Myocyte (in vitro differentiated cells): ENCODE measurements at places on chromosomes 11 and 22. TPM values are rescaled to one million over a fixed set of nuclear protein-coding genes. Genes with fewer than 3 reads are reported as not detected.
A peak's percentile ranks its signal among the peaks of the same experiment; 100 is the strongest.

DNA sequence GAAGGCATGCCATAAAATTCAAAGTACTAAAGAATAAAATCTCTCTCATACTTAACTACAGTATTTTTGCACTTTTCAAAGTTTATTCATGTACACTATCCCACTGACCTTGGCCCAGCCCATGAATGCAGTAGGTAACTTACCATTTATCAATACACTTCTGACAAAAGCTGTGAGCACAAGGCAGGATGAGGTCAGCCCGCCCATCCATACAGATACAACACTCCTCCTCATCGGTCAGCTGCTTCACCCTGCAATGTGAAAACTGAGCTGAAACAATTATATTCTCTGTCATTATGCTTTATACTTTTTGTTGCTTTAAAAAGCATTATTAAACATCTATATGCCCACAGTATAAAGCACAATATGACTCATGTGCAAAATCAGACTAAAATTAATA, 22.1 kb downstream of the RNF141 start:
- no peak for DNase-seq

DNA sequence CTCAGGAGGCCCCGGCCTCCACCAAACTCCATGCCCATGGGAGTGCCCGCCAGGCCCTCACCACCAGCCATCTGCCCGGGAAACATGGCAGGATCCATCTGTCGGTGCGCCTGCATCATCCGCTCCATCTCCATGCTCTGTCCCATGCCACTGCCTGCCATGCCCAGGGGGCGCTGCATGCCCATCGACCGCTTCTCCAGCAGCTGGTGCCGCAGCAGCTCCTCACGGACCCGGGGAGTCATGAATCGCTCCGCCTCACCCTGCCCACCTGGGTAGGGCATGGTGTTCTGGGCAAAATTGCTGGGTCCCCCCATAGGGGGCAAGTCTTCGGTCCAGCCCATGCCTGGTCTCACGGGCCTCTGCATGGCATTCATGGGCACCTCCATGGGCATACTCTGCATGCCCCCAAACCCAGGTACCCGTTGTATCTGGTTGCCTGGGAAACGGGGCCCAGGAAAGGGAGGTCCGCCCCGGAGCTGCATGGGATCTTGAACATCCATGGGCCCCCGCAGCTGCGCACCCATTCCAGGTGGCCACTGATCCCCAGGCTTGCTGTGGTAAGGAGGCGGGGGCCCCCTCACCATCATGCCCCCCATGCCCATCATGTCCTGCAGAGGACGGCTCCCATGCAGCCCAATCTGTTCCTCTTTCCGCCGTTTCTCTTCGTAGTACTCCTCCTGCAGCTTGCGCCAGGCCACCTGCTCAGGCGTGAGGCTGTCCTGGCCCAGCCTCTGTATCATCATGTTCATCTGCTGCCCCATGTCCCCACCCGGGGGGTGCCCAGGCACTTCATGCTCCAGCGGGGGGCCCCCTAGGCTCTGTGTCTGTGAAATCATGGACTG, 18.0 kb downstream of the CXCR5 start:
- no peak for DNase-seq

Gene RTN4RL2
- 0.53 and 0.94 TPM in 2 replicates for total RNA-seq

Gene HOATZ
- not detected in 2 replicates for total RNA-seq

GRCh38 chr11:110311783-110312579, 15.6 kb upstream of the RDX start:
- no peak for DNase-seq

Gene SYCE3
- not detected in 2 replicates for total RNA-seq

Gene SPI1
- not detected in 2 replicates for total RNA-seq

DNA sequence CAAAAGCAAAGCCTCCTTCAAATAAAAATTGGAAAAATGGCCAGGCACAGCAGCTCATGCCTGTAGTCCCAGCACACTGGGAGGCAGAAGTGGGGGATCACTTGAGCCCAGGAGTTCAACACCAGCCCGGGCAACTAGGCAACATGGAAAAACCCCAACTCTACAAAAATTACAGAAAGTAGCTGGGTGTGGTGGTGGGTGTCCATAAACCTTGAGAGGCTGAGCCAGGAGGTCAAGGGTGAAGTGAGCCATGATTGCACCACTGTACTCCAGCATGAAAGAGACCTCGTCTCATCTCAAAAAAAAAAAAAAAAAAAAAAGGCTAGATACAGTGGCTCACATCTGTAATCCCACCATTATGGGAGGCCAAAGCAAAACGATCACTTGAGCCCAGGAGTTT, 22.3 kb downstream of the DDX6 start:
- DNase-seq, result no peak

DNA sequence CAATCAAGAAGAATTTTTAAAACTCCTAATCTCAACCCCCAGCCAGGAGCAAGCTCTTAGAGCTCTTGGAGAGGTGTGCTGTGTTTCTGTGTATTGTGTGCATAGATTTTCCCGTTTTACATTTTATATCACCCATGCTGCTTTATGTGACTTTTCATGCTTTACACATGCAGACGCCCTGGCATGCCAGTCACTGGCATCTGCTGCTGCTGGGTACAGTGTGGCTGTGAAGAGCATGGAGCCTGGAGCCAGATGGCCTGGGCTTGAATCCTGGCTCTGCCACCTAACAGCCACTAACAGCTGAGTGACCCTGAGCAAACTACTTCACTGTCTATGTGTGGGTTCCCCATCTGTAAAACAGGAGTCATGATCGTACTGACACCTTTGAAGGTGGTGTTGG, 23.1 kb downstream of the POLR3H start:
- DNase-seq, result peak; percentile 56

Gene SLC22A25
- total RNA-seq, result not detected in 2 replicates

DNA sequence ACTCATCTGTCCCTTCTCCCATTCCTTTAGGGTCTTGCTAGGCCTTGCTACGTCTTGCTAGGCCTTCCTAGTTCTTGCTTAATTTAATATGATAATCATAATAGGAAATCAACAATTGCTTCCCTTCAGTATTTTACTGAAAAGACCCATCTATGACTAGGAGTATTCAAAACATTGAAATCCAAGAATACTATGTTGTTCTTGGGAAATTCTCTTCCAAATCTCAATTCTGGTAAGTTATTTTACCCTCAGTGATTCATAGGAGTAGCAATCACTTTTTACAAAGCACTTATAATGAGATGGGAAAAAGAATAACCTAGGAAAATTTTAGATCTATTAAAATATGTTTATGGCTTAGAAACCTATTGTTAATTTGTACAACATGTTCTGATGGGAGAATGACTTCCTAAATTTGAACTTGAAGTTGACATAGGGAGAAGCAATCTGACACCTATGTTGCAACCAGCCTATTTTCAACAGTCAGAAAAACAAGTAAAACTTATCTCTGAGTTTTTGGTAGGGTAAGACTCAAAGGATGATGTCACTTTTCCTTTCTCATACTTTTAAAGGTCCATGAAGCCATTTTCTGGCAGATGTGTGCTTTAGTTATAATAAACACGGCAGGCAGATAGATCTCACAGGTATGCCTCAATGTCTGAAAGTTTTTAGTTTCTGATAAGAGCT, 29.5 kb upstream of the HIPK3 start:
- peak; percentile 14 for DNase-seq
